Muscle of arm (tissue), 14 donors: ENCODE measurements at places on chromosomes 3 and 15.

GRCh38 chr15:91942720-91943394 is 89.3 kb downstream of the SLCO3A1 start:
- DNase-seq: peak; percentile 82

DNA sequence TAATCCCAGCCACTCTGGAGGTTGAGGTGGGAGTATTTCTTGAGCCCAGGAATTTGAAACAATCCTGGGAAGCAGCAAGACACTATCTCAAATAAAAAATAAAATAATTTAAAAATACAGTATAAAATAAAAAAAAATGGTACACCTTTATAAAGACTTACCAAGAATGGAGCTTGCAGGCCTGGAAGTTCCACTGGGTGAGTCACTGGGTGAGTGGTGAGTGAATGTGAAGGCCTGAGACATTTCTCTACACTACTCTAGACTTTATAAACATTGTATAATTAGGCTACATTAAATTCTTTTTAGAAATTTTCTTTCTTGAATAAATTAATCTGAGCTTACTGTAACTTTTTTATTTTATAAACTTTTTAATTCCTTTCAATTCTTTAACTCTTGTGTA is 609.1 kb upstream of the BCHE start:
- DNase-seq: no peak

- no peak for DNase-seq
Observed at GRCh38 chr3:115790759-115791158, 167.4 kb downstream of the GAP43 start.

DNA sequence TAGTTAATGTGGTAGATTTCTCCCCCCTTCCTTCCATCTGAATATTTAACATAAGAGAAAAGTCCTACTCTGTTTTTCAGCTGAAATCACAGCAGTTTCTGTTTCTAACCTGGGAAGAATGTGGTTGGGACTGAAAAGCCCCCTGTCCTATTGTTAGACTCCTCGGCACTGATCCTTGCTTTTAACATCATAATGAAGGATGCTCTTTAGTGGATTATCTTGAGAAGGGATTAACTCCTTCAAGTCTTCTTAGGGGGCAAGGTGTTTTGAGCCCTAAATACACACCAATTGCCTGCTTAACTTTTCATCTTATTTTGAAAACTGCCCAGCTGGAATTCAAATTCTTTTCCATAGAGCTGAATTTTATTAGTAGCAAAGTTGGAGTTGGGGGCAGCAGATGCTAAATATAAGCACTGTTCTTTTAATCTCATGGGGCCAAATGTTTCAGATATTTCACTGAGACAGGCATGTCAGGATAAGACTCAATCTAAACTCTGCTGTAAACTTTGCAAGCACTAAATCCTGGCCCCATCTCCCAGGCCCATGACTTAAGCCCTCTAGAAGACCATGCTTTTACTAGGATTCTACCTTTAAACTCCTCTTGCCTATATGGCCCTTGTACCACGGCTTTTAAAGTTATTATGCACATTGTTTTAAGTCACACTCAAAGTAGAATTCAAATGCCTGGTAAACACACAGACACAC is 243.2 kb upstream of the NR2F2 start:
- DNase-seq: no peak

DNA sequence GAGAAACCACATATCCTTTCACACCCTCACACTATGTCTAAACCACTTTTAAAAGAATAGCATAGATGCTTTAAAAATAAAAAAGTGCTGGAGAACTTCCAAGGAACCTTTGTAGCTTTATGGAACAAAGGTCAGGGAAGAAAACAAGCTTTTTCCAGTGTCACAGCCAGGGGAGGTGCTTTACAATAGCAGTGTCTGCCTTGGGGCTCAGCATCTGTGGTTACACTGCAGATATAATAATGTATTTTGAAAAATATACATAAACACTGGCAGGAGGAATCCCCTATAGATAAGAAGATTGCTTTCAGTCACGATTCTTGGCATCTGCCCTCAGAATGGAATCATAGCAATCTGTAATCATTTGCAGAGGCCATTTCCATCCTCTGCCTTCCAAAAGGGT is 362.4 kb upstream of the LRRC3B start:
- DNase-seq: peak; percentile 86
